ENCODE measurements at places on chromosomes 4 and X.

- DNase-seq, result no peak
These were observed 68.5 kb downstream of the SH3RF1 start for GRCh38 chr4:169202145-169202699.

GRCh38 chr4:42293967-42294813, 103.1 kb upstream of the SHISA3 start:
- no peak for DNase-seq

DNA sequence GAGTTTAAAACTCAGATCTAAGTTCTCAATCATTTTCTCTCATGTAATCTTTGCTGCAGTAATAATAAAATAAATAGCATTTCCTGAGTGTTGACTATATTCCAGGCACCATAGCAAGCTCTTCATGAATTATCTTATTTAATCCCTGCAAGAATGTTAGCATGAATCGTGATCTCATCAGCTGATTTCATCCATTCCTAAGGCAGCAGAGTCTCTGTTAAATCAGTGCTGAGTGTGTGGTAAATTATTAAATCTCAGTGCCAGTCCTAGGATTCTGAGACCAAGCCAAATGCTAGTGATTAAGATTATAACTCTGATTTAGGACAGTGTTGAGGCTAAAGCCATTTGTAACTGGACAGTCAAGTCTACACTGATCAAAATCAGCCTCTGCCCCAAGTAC, 240.3 kb upstream of the TAPT1 start:
- DNase-seq, result no peak

GRCh38 chr4:17427991-17428390, 83.9 kb downstream of the QDPR start:
- DNase-seq, result no peak

DNA sequence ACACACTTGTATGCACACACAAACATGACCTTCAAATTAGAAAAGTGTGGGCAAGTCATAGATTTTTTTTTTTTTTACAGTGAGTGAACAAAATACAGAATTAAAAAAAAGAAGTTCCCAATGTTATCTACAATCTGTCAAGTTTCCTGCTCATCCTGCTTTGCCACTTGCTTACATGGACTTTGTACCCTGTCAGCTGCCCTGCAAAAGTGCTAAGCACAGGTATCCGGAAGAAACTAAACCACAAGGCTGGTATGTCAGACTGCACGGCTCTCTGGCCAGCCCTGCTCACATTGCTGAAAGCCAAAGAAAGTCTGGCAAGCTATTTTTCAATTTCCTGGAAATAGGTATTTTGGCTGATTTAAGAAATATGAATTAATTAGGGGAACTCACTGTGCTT, 38.9 kb upstream of the BCLAF3 start:
- DNase-seq, result no peak

DNA sequence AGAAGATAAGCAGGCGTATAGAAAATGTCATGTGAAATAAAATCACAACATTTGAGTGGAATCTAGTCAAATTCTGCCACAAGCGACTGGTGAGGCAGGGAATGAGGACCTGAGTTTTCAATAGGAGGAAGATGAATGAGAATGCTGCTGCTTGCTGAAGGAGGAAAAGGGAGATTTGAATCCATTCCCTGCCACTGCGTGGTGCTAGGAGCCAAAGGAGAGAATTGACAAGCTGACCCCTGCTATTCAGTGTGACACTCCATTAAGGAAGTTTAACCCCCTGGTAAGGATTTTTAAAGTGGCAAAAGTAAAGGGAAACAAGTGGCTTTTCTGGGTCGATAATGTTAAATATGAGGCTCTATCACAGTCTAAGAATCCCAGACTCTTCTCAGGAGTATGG, 314.0 kb downstream of the NAF1 start:
- no peak for DNase-seq

- DNase-seq, result no peak
These were observed 46.5 kb downstream of the HADH start for GRCh38 chr4:108036213-108036612.

- no peak for DNase-seq
These were observed 58.2 kb downstream of the WDR17 start for GRCh38 chr4:176123710-176124407.

GRCh38 chr4:139802931-139803330, 137.3 kb downstream of the MGST2 start:
- no peak for DNase-seq

- no peak for DNase-seq
These were observed 26.7 kb downstream of the BCLAF3 start for GRCh38 chrX:19964017-19964710.

DNA sequence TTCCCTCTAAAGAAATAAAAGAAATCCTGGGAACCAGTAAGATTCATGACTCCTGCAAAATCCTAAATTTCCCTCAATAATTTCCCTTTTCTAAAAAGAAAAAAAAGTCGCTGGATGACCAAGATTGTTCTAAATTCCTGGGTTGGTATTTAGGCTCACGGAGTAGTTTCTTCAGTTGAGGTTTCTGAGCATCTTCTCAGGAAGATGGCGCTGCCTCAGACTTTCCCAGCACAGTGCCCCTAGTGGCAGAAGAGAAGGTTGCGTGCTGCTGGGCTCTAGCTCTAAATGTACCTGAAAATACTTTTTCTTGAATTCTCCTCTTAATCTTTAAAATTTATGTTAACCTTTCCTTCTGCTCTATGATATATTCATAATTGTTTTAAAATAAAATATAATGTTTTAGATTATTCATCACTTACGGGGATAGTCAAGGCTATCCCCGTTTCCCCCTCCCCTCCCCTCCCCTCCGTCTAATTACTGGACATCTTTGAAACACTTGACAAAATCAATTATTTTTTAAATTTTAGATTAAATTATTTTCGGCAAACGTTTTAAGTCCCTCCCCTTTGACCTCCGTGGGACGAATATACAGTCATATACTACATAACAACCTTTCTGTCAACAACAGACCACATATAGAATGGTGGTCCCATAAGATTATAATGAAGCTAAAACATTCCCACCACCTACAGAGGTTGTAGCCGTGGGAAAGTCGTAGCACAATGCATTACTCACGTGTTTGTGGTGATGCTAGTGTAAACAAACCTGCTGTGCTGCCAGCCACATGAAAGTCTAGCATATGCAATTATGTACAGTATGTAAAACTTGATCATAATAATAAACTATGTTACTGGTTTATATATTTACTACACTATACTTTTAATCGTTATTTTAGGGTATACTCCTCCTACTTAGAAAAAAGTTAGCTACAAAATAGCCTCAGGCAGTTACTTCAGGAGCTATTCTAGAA, 41.0 kb upstream of the GATB start:
- no peak for DNase-seq

GRCh38 chr4:89805297-89805696, 31.7 kb downstream of the SNCA start:
- no peak for DNase-seq

GRCh38 chrX:13050151-13050550, 5.7 kb upstream of the FAM9C start:
- DNase-seq, result no peak

- no peak for DNase-seq
These were observed 168.5 kb downstream of the FAT4 start for GRCh38 chr4:125483278-125483677.

DNA sequence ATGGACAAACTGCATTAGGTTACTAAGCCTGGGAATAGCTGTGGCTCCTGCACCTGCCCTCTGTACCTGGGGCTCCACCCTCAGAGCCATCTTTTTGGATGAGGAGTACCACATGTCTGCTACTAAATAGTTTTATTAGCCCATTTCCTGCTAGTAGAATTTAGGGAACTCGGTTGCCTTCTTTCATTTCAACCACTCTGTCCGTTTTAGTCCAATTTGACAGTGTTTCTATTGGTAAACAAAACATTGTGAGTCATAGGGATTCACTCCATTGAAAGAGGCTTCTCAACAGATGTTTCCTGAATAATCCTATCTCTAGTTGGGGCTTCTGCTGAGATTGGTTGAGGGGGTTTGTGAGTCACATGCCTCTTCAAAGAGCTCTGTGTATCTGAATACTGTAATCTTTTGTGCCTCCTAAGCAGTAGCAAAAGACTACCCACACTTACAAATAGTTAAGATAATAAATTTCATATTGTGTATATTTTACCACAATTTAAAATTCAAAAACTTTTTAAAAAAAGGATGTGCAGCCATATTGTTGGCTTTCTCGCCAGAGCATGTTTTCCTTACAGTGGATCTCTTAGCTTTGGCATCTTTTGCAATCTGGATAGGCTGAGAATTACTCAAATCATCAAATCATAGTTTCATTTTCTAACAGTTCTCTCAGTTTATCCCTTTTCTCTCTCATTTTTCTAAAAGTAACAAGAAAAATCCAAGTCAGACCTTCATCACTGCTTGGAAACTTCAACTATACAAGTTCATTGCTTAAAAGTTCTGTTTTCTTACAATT, 9.9 kb downstream of the FAM200B start:
- DNase-seq, result no peak

GRCh38 chrX:122591546-122591945, 592.5 kb upstream of the GRIA3 start:
- no peak for DNase-seq

- DNase-seq, result no peak
These were observed 48.4 kb upstream of the SLC7A3 start for GRCh38 chrX:70979136-70979762.

- DNase-seq, result no peak
These were observed 65.8 kb upstream of the DIPK2B start for GRCh38 chrX:45266456-45266855.

GRCh38 chr4:62517716-62518115, 1317.6 kb downstream of the ADGRL3 start:
- DNase-seq, result no peak

DNA sequence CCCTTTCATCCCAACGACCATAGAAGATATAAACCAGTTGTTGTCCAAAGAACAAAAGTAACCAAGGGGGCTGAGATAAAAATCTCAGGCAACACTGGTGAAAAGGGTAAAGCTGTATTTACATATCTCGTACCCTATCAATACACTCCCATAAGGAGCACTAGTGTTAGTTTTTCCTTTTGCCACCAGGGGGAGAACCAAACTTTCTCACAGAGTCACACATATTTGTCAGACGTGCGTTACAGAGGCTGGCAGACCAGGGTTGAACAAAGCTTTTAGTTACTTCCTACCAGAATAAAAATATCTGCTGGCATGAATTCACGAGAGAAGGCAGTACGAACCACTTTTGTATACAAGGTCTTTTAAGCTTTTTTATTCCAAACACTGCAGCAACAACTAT, 88.3 kb downstream of the AMELX start:
- no peak for DNase-seq

DNA sequence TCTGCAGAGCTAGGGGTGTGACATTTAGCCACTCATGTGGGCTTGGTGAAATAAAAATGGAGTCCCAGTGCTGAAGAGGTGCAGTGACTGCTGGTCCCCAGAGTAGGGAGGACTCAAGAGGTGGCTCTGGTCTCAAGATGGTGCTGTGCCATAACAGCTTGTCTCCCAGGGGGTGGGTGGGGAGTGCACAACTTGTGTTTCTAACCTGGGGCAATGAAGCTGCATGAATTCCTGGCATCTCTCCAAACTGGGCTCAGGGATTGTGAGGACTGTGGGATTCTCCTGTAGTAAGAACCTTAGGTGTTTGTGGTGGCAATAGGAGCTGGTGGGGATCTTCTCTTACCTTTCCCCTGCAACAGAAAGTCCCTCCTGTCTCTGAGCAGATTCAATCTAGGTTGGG, 278.9 kb upstream of the SFRP2 start:
- no peak for DNase-seq

DNA sequence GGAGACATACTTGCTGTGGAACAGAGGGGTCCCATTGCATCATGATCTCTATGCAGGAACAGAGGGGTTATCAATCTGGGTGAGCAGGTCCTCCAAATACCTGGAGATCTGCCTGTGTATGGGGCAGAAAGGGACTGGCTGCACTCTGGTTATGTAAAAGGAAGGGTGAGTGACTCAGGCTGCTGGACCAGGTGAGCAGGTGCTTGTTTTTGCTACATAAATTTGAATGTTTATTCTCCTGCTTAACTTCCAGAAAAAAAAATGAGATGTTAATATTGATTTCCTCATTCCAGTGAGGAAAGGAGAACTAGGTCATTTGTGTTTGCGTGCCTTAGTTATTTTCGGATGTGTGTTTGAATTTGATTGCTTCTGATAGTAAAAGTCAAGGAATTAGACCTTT, 225.8 kb upstream of the TRAM1L1 start:
- DNase-seq, result no peak

DNA sequence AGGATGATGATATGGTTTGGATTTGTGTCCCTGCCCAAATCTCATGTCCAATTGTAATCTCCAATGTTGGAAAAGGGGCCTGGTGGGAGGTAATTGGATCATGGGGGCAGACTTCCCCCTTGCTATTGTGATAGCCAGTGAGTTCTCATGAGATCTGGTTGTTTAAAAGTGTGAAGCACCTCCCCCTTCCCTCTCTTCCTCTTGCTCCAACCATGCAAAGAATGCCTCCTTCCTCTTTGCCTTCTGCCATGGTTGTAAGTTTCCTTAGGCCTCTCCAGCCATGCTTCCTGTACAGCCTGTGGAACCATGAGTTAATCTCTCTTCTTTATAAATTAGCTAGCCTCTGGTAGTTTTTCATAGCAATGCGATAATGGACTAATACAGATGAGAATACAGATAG, 19.7 kb upstream of the ALG13 start:
- no peak for DNase-seq

DNA sequence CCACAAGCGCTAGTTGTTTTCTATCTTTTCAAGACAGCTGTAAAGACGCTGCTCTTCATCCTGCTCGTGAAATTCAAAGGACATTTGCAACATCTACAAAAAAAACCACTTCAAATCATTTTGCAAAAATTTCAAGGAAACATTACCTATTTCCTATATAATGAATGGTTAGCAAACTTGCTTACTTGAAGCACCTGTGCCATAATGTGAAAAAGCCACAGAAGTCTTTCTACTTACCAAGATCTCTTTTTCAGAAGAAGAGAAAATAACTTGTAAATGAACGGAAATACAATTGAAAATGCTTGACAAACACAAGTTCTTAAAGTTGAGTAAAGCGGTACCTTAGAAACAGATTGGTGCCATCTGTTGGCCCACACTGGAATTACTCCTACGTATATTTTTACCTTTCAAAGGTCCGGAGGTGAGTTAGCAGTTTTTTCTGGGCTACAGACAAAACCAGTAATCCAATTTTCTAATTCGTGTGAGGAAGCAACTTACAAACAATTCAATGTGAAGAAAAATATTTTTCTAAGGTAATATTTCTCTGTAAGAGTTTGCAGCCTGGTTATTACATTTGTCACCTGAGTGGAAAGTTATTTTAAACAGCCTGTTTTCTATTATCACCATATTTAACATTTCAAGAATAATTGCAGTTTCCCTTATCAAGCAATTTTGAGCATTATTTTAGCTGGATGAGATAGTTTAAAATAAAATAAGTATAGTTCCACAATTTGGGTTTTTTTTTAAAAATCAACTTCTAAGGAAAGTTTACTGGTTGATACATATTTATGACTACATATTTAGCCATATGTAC, at the start of gene TLR6:
TSS of gene TLR6 (minus strand) at position 294 of the 814 bp plus-strand sequence. CDS start 27,344 bp downstream, outside the sequence.
- DNase-seq, result no peak

All from amygdala (tissue), 56 donors.